Kidney epithelial cell (primary cell): ENCODE measurements at places on chromosomes 11 and 22. TPM values are rescaled to one million over a fixed set of nuclear protein-coding genes. Genes with fewer than 3 reads are reported as not detected.

Gene FOLR1
- 0.55 and 1.7 TPM in 2 replicates for total RNA-seq

Gene SLC22A8
- total RNA-seq = not detected in 2 replicates

Gene CADM1
- total RNA-seq = 33.0 and 41.7 TPM in 2 replicates

Gene SLC43A3
- 108 and 155 TPM in 2 replicates for total RNA-seq

Gene PLAAT5
- total RNA-seq = 0.14 and 0.17 TPM in 2 replicates

Gene RAB39A
- 1.1 and 1.3 TPM in 2 replicates for total RNA-seq

Gene CRYAB
- total RNA-seq = 23.9 and 43.5 TPM in 2 replicates

Gene OR2D2
- total RNA-seq = 0.38 TPM in 1 of 2 replicates, not detected in the other

Gene JHY
- total RNA-seq = 3.4 and 3.6 TPM in 2 replicates

Gene BCO2
- total RNA-seq = 0.48 TPM in 1 of 2 replicates, not detected in the other

Gene GPHA2
- total RNA-seq = not detected in 2 replicates

Gene KRTAP5-10
- not detected in 2 replicates for total RNA-seq

Gene HNRNPUL2
- 12.8 and 14.3 TPM in 2 replicates for total RNA-seq

Gene CRYBB2
- not detected in 2 replicates for total RNA-seq

Gene SMTNL1
- not detected in 2 replicates for total RNA-seq

Gene MACROD1
- total RNA-seq = 12.3 and 23.5 TPM in 2 replicates

Gene ZC3H12C
- total RNA-seq = 10.2 and 13.5 TPM in 2 replicates
